ENCODE measurements at places on chromosomes 4 and X. TPM values are rescaled to one million over a fixed set of nuclear protein-coding genes. Genes with fewer than 3 reads are reported as not detected.

DNA sequence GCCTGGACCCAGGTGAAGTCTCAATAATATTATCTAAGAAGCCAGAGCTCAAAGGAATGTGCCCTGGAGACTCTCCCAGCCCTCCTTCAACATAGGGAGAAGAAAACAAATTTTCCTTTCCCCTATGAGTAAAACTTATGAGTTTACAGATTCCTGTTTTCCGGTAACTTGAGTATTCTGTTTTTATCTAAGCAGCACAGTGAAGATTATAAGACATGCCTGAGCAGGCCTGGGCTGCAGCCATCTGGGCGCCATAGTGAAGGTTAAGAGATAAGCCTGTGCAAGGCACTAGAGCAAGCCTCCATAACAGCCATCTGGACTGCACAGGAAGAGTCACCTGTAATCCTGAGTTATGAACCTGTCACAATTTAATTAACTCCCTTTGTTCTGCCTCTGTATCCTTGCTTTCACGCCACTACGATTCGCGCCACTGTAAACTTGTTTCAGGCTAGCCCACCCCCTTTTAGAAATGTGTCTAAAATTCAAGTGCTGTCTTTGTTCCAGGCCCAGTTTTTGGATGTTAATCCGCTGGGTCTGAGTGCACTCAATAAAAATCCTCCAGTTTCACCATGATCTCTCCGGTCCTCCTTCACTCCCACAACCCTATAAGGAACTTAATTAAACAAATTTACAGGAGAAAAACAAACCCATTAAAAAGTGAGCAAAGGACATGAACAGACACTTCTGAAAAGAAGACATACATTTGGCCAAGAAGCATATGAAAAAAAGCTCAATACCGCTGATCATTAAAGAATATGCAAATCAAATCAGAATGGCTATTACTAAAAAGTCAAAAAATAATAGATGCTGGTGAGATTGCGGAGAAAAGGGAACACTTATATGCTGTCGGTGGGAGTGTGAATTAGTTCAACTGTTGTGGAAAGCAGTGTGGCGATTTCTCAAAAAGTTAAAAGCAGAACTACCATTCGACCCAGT lies 189.5 kb downstream of the APBB2 start:
- peak; percentile 47 for DNase-seq

DNA sequence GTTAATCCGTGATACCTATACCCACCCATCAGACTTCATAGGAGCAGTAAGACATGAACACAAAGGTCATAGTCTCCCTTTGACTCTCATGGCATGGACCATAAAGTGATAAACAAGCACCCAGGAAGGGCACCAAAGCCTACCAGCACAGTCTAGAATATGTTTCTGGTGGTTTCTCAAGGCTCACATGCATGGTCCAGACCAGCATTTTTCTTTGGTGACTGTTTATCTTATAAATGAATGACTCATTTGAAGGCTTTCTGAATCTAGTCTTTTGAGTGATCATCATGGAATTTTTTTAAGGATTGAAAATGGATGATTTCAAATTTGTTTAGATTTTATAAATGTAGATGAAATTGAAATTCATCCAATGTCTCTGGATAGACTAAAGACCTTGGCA lies 32.0 kb upstream of the AMELX start:
- DNase-seq: peak; percentile 71

- DNase-seq: peak; percentile 62
Observed at GRCh38 chr4:113921089-113921794, 58.2 kb downstream of the ARSJ start.

DNA sequence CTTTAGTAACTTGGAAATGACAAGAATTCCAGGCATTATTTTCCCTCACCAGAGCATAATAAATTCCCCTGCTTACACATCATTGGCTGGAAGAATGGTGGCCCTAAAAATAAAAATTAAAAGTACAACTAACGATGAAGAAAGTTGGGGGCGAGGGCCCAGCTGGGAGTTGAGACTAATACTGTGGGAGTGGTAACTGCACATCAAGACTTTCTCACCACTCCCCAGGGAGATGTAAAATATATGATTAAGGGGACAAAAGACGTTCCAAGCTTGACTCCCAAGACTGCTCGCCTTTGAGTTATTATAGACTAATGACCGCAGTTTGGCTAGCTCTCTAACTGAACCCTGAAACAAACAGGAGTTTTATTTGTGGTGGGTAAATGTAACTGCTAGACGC lies 30.0 kb downstream of the SMIM31 start:
- no peak for DNase-seq

DNA sequence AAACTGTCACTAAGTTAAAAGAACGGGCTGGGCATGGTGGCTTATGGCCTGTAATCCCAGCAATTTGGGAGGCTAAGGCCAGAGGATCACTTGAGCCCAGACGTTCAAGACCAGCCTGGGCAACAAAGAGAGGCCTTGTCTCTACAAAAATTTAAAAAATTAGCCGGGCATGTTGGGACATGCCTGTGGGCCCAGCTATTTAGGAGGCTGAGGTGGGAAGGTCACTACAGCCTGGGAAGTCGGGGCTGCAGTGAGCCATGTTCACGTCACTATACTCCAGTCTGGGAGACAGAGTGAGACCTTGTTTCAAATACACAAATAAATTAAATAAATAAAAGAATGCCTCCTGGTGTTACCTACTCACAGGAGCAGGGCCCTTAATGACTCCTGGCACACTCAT lies 69.5 kb downstream of the APBB2 start:
- DNase-seq: peak; percentile 61

GRCh38 chr4:98557194-98557892 lies 101.1 kb downstream of the TSPAN5 start:
- DNase-seq: peak; percentile 79

The XK gene
- 0.17 TPM for total RNA-seq

The CTAG2 gene
- not detected for total RNA-seq

The APBB2 gene
- 25.1 TPM for total RNA-seq

The OTC gene
- not detected for total RNA-seq

The FAM9B gene
- not detected for total RNA-seq

The AMER1 gene
- total RNA-seq: 1.7 TPM

The STATH gene
- not detected for total RNA-seq

The DOCK11 gene
- total RNA-seq: 30.8 TPM

All from fibroblast of lung (primary cell).